ENCODE measurements at places on chromosomes 1 and 21.

DNA sequence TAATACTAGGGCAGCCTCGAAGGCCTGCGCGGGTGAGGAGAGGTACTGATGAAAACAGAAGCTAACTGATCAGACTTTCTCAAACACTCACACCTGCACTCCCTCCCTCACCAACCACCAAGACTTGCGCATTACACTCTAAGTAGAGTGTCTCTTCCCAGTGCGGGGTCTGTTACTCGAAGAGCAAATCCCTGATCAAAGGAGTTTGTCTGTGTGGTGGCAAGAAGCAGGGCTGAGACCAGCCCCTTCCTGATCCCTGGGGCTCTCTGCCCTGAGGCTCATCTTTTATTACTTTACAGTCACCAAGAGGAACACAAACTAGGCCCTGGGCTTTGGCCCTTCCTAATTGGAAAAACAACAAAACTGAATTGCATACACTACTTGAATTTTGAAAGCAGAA, 19.5 kb upstream of the TSNAX start:
- no peak for DNase-seq

DNA sequence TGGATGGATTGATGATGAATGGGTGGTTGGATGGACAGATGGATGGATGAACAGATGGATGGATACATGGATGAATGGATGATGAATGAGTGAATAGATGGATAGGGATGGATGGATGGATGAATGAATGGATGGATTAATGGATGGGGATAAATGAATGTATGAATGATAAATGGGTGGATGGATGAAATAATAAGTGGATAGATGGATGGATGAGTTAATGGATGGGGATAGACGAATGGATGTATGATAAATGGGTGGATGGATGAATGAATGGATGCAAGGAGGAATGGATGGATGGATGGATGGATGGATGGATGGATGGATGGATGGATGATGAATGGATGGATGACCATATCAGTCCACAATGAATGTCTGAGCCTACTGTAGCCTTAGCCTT, 381.9 kb downstream of the SETD4 start:
- DNase-seq = no peak

DNA sequence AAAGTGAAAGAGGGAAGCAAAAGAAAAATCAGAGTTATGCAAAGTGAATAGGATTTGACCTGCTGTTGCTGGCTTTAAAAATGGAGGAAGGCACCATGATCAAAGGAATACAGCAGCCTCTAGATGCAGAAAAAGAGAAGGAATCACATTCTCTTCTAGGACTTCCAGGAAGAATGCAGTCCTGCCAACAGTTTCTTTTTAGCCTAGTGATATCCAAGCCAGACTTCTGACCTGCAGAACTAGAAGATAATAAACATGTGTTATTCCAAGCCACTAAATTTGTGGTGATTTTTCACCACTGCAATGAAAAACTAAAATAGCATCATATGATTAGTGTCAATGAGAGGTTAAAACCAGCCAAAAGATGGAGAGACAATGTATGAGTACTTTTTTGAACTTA, 101.9 kb upstream of the ADAMTS5 start:
- DNase-seq = no peak

GRCh38 chr21:14547834-14548513, 1.9 kb upstream of the SAMSN1 start:
- DNase-seq = no peak

DNA sequence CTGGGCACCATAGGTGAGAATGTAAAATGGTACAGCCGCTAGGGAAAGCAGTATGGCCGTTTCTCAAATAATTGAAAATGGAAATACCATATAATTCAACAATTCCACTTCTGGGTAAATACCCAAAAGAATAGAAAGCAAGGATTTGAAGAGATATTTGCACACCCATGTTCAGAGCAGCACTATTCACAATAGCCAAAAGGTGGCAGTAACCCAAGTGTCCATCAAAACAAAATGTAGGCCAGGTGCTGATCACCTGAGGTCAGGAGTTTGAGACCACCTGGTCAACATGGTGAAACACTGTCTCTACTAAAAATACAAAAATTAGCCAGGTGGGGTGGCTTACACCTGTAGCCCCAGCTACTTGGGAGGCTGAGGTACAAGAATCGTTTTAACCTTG, 62.1 kb downstream of the OLIG1 start:
- DNase-seq = no peak

- no peak for DNase-seq
Observed at GRCh38 chr21:27315373-27315772, 348.5 kb upstream of the ADAMTS5 start.

- no peak for DNase-seq
Observed at GRCh38 chr1:168691541-168691940, 37.5 kb downstream of the DPT start.

GRCh38 chr1:71438626-71439025, 357.8 kb upstream of the ZRANB2 start:
- no peak for DNase-seq

- no peak for DNase-seq
Observed at GRCh38 chr1:158289811-158290210, at the start of gene CD1C. TSS of gene CD1C (plus strand) at chr1:158289923. CDS start at chr1:158290065, 142 bp downstream.

GRCh38 chr1:108779455-108779854, 33.0 kb downstream of the STXBP3 start:
- DNase-seq = no peak

- peak; percentile 43 for DNase-seq
Observed at GRCh38 chr1:224377676-224378006, 21.0 kb downstream of the CNIH4 start.

GRCh38 chr1:117631359-117632160, 25.7 kb downstream of the TENT5C start:
- no peak for DNase-seq

DNA sequence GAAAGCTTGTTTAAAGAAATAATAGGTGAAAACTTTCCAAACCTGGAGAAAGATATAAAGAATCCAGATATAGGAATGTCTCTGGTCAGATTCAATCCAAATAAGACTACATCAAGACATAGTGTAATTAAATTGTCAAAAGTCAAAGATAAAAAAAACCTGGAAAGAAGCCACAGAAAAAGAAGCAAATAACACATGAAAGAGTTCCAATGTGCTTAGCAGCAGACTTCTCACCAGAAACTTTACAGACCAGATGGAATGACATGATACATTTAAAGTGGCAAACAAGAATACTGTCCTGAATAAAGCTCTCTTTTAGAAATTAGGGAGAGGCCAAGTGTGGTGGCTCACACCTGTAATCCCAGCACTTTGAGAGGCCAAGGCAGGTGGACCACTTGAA, 1039.9 kb downstream of the KCNT2 start:
- DNase-seq = no peak

DNA sequence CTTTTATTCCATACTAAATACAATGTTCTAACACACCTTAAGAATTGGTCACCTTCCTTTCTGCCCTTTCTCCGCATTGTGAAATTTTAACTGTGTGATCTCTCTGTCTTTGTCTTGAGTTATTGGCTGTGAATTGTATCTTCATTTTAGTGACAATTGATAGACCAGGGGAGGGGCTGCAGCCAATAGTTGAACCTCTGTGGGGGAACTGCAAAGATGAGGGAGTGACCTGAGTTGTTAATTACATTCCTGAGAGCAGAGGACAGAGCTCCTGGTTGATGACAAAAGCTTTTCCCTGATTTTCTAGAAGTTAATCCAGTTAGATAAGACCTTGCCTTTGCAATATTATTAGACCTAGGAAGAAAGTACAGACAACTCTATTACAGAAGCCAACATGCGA, 1535.7 kb downstream of the BRINP3 start:
- no peak for DNase-seq

- no peak for DNase-seq
Observed at GRCh38 chr1:43933386-43934100, at the start of gene ARTN. TSS of gene ARTN (plus strand) at chr1:43933801. CDS start at chr1:43935657, 1,856 bp downstream.

GRCh38 chr1:38991638-38992411, 749 bp downstream of the AKIRIN1 start:
- peak; percentile 12 for DNase-seq

- no peak for DNase-seq
Observed at GRCh38 chr1:90198616-90199332, 203.9 kb downstream of the ZNF326 start.

DNA sequence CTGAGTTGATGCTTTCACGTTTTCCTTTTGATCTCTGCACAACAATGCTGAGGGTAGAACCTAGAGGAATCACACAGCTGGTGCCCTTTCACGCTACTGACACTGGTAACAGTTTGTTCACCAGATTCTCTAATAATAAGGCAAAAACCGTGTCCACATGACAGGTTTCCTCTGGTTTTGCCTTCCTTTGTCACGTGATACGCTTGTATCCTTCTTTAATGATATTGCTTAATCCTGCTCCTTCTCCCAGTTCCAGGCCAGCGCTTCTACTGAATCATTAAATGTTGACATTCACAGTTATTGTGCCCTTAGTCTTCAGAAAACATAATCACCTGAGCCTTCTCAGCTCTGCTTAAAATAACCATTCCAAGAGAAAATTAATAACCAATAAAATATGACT, 978.2 kb upstream of the NCAM2 start:
- DNase-seq = no peak

DNA sequence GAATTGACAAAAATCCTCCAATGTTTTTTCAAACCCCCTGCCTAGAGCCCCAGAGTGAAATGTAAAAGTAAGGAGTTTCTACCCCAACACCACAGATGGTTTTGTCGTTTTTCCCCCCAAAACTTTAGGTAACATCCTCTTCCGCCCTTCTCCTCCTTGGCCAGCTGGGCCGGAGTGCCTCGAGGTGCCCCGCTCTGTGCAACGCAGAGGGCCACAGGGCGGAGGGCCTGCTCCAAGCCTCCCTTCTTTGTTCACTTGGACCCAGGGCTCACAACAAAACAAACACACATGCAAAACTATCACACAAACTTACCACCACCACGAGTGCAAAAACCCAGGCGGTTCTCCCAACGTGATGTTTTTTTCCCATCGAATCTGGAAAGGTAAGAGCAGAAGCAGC, 1.9 kb downstream of the SSBP3 start:
- DNase-seq = no peak

- no peak for DNase-seq
Observed at GRCh38 chr21:31545036-31545435, 114.5 kb upstream of the SOD1 start.

DNA sequence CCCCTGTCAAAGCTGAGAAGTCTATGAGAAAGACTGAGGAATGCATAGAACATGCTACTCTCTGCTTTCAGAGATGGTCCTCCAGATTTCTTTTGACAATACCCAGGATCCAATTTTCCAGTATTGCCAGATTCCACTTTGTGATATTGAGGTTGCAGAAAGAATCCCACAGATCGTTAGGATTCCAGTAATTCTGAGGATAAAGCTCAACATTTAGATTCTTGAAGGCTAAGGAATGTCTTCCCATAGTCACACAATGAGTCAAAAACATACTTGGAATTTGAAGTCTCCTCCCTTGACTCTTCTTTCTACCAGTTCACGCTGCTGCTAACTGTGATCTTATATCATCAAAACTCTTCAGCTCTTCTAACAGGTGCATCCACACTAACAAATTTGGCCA, 57.1 kb downstream of the TNFSF18 start:
- no peak for DNase-seq

- no peak for DNase-seq
Observed at GRCh38 chr21:45546636-45547544, 4.7 kb upstream of the SLC19A1 start.

- DNase-seq = no peak
Observed at GRCh38 chr1:65090406-65090805, 57.6 kb upstream of the AK4 start.

DNA sequence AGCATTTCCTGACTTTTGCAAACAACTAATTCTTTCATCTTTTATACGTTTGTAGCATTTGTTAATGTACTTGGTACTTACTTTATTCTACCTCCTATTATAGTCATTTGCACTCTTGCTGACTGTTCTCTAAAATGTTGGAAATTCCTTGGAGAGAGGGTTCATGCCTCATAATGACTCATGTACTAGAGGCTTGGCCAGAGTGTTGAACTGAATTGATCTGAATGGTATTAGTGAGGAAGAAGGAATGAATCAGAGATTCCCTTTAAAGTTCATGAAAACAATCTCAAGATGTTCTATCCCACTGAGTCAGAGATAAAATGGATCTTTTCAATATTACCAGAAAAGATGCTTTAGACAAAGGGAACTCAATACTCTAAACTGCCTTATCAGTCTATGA, 383.4 kb downstream of the SEC16B start:
- DNase-seq = no peak

- DNase-seq = no peak
Observed at GRCh38 chr1:41368366-41368765, 7.1 kb downstream of the FOXO6 start.

GRCh38 chr1:3789421-3790300, 6.6 kb downstream of the LRRC47 start:
- DNase-seq = no peak

DNA sequence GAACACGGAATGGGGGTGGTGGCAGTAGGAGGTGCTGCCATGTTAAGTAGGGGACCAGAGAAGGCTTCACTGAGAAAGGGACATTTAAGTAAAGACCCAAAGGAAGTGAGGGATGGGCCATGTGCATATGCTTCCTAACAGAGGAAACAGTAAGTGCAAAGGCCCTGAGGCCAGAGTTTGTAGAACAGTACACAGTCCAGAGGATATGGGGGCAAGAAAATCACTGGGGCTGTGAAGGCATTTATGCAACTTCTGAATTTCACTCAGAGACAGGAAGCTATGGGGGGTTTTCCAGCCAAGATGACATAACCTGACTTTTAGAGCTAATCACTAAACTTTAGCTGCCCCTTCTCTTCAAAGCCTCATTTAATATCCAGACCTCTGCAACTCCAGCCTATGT, 202.5 kb upstream of the EDN2 start:
- no peak for DNase-seq

- peak; percentile 37 for DNase-seq
Observed at GRCh38 chr1:204520834-204521709, 4.9 kb downstream of the MDM4 start.

DNA sequence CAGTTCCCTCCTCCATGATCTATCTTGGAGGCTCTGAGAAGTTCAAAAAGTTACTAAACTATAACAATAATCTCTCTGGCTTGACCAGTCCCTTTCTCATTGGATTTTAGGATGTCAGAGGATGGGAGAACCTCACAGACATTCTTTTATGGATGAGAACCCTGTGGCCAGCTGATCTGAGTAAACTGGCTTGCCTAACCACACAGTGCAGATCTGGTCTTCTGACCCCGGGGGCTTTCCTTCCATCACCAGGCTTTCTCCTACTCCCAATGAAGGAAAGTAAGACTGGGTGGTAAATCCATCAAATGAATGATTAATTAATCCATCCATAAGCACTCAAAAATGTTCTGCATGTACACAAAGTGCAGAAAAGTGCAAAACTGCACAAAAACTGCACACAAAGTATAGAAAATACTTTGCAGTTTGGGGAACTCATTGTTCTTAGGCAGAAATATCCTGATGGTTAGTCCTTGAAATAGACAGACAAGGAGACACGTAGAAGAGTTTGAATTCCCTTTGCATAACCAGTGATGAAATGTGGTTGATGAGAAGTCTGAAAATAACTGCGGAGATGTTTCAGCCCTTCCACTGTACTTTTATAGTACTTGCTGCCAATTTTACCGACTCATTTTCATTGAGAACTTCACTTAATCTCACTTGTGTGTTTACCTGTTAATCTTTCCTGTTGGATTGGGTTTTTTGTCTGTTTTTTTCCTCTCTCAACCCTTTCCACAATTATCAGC, 2.5 kb upstream of the F3 start:
- no peak for DNase-seq

GRCh38 chr1:237745545-237745944, 145.2 kb downstream of the ZP4 start:
- no peak for DNase-seq

Measured in activated naive CD8-positive, alpha-beta T cell treated with anti-CD3 and anti-CD28 coated beads for 36 hours (primary cell).